ENCODE measurements at places on chromosomes 12 and 14.

DNA sequence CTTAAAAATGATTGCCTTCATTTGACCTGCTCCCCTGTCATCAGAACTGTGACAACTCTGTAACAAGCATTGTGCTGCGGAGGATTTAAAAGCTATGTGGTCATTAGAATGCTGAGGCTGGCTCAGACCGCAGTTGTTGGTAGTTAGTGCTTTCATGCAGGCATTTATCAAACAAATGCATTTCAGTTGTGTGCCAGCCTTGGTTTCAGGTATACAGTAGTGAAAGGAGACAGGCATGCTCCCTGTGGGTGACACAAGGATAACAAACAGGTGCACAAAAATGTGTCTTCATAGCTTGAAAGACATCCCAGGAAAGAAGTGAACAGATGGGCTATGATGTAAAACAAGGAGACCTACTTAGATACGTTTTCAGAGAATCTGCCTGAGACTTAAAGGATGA lies 60.6 kb downstream of the MARK3 start:
- DNase-seq, result no peak

DNA sequence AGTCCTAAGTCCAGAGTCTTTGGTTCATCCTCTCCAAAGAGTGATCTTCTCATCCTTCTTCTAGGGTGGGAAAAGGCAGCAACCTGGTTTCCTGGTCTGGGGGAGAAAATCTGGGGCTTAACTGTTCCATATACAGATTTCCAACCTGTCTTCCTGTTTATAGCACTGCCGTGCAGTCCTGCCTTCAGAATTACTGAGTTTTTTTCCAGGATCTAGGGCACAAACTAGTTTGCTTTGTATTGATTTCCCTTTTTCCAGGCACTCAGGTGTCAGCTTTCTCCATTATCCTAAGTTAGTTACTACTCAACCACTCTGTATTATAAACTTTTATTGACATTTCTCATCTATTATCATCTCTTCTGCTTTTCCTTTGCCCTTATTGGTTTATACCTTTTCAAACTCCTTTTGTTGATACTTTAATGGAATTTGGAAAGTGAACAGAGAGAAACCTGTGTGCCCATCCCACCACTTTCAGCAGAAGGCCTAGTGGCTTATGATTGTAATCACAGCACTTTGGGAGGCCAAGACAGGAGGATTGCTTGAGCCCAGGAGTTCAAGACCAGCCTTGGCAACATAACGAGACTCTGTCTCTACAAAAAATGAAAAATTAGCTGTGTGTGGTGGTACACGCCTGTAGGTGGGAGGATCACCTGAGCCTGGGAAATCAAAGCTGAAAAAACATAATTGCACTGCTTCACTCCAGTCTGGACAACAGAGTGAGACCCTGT lies 4.1 kb upstream of the LYZ start:
- no peak for DNase-seq

DNA sequence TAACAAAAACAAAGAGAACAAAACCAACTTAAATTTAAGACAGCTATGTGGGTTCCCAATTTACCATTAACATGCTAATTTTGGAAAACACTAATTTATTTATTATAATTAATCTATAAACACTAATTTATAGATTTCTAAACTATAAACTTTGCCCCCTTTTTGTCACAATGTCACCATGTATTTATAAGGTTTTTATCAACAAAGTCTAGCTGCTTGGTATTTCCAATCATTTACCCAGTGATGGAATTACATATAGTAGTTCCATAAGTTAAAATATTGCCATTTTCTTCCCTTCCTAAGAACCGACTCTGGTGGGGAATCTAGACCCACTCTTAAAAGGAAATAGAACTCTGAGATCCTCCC lies 140.7 kb downstream of the PPM1H start:
- no peak for DNase-seq

DNA sequence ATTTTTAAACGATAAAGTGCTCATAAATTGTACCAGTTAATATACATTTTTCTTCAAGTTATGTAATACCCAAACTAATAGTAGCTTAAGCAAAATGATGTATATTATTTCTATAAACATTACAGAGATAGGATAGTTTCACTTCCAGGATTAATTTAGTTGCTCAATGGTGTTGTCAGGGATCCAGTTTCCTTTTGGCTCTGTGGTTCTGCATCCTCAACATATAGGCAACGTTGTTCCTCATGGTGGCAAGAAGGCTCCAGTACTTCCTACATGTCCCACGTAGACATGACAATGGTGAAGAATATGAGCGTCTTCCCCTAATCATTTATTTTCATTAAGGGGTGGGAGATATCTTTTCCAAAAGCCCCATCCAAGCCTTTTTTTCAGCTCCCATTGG lies 60.7 kb upstream of the DCD start:
- no peak for DNase-seq

DNA sequence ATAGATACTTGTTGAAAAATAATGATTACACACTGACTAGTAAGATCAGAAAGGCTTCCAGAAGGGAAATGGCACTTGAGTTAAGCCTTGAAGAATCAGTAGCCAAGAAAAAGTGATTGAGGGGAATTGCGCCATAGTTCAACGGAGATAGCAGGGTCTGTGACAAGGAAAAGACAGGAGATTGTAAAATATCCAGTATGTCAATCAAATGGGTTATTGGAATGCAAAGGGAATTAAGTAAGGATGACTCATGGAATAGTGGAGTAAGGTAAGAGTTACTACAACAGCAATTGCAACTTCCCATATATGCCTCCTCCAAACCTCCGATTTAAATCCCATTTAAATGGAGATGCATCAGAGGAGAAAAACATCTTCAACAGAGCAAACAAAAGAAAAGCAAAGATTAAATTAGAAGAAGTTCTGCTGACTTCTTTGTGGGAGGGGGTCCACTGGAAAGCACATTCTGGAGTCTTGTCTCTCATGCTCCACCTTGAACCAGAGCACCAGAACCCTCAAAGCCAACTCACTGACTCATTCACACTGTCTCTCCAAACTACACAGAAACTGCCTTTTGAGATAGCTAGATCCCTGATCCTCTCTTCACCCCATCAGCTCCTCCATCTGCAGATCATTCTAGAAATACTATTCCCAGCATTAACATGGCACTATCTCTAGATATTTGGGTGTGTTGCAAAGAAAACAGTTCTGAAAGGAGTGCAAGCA lies 138.2 kb downstream of the NUAK1 start:
- DNase-seq, result no peak

DNA sequence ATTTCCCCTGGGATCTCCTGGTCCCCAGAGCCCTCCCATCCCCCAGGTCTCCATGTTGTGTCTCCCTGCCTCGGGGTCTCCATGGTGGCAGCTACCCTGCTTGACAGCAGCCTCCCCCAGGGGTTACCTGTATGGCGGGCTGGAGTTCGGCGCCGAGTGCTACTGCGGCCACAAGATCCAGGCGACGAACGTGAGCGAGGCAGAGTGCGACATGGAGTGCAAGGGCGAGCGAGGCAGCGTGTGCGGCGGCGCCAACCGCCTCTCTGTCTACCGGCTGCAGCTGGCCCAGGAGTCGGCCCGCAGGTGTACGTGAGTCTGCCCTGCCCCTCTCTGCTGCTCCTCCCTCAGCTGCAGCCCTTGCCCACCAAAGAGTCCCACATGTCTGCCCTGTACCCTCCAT lies 80.9 kb downstream of the WSCD2 start:
- DNase-seq, result no peak

DNA sequence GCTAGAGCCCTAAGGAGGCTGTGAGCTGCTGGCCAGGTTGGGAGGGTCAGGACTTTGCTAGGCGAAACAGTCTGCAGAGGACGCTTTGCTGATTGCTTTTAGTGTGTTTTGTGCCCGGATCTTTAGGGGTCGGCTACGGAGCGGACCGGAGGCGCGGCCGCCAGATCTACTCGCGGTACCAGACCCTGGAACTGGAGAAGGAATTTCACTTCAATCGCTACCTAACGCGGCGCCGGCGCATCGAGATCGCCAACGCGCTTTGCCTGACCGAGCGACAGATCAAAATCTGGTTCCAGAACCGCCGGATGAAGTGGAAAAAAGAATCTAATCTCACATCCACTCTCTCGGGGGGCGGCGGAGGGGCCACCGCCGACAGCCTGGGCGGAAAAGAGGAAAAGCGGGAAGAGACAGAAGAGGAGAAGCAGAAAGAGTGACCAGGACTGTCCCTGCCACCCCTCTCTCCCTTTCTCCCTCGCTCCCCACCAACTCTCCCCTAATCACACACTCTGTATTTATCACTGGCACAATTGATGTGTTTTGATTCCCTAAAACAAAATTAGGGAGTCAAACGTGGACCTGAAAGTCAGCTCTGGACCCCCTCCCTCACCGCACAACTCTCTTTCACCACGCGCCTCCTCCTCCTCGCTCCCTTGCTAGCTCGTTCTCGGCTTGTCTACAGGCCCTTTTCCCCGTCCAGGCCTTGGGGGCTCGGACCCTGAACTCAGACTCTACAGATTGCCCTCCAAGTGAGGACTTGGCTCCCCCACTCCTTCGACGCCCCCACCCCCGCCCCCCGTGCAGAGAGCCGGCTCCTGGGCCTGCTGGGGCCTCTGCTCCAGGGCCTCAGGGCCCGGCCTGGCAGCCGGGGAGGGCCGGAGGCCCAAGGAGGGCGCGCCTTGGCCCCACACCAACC lies 1.5 kb downstream of the HOXC6 start:
- no peak for DNase-seq
